ENCODE measurements at places on chromosomes 5 and 9. TPM values are rescaled to one million over a fixed set of nuclear protein-coding genes. Genes with fewer than 3 reads are reported as not detected.

GRCh38 chr5:90421136-90421535 lies 11.6 kb upstream of the CETN3 start:
- DNase-seq = peak; percentile 28

DNA sequence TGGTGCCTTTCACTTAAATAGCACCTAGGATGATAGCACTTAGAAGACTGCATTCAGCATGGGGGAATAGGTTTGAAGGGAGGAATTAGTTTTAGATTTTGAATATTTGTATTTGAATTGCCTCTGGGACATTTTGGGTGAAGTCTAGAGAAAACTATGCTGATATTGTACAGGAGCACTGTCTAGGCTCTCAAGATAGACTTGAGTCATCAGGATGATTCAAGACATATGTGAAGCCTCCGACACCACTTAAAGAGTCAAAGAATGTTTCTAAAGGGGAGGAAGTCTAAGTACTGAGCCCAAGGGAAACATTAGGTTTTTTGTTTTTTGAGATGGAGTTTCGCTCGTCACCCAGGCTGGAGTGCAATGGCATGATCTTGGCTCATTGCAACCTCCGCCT lies 63.9 kb upstream of the CCDC180 start:
- DNase-seq = no peak

EPB41L4B gene
- total RNA-seq = 0.41 TPM

GRCh38 chr5:87899721-87900131 lies 368.9 kb downstream of the TMEM161B start:
- DNase-seq = peak; percentile 23

BRD3OS gene
- total RNA-seq = 11.4 TPM

DNA sequence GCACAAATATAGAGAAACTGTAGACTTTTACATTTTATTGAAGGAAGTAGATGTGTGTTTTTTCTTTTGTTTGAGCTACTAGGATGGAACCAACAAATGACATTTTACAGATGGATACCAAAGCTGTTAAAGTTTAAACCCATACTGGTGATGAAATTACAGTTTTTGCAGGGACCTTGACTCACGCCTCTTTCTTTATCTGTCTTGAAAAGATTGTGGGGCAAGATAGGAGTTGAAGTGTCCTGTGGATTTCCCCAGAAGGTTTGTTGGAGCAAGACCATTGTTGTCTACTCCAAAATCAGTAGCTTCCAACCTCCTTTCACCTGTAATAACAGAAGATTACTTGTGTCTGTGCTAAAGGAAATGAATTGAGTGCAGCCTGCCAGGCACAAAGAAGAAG lies 4.1 kb upstream of the C5orf63 start:
- no peak for DNase-seq

DNA sequence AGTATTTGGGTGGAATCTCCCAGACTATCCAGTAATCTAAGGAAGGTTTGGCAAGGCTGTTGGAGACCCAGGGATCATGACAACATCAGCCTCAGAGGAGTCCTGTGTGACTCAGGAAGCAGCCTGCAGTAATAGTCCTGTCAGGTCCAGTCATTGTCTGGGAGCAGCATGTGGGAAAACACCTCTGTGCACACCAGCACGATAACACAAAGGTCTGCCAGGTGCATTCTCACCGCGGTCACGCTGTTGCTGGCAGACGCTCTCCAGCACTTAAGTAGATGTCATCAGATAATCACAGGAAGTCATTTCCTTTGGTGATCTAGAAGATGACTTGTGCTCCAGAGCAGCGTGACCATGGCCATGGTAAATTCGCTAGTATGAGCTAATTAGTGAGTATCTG lies 99.2 kb upstream of the IQGAP2 start:
- DNase-seq = no peak

DNA sequence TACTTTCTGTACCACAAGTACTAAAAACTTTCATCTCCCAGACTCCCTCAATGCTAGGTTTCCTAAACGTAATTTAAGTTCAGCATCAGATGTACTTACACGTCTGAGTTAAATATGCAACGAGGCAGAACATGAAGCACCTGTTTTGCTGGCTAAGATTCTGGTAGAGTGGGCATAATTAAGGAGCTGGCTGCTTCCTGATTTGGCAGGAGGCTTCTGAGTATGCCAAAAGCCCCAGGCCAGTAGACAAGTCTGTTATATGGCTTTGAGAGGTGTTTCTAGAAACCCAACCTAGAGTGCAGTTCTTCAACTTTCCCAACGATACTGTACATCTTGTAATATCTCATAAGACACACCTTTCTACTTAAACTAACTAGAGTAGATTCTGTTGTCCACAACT lies 13.6 kb downstream of the TICAM2 start:
- DNase-seq = no peak

DNA sequence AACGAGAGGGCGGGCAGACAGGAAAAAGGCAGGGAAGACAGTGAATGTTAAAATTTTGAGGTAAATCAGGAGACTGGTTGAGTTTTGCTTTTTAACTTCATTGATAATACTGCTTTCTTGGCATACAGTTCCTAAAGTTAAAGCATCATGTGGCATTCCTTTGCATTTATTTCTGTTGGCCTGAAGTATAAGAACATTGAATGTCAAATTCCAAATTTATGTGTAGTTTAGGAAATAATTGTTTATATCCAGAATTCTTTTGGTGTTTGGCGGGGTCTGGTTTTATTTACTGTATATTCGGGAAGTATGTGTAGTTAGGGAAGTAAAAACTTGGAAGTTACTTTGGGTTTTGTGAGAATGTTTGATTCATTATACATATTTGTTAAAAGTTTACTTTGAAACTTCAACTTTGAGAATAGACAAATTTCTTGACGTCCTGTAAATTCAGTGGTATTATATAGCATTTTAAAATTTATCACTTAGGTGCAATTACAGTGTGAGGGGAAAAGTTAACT lies 83.2 kb downstream of the PTPDC1 start:
- DNase-seq = no peak

GRCh38 chr5:107251151-107251550 lies 419.6 kb downstream of the EFNA5 start:
- DNase-seq = no peak

ADGRD2 gene
- not detected for total RNA-seq

DNA sequence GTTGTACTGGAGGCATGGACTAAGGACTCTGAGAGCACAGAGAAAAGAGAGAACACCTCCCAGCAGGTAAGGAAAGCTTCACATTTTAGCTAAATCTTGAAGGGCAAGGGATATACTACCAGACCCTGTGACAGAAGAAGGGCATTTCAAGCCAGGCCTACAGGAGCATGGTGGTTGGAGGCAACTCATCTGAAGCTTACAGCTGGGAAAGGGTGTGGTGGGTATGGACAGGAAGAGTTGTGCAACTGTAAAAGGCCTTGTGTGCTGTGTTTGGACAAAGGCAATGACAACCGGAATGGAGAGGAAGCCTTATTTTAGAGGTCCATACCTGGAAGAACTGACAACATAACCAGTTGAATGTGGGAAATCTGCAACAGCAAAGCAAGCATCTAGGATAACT lies 31.2 kb downstream of the NIPSNAP3B start:
- DNase-seq = no peak
